Astrocyte of the hippocampus (primary cell): ENCODE measurements at places on chromosomes 7 and 10.

GRCh38 chr7:26553128-26553527 lies 261.5 kb downstream of the SNX10 start:
- no peak for DNase-seq

GRCh38 chr7:42735081-42735480 lies 176.8 kb downstream of the C7orf25 start:
- no peak for DNase-seq

DNA sequence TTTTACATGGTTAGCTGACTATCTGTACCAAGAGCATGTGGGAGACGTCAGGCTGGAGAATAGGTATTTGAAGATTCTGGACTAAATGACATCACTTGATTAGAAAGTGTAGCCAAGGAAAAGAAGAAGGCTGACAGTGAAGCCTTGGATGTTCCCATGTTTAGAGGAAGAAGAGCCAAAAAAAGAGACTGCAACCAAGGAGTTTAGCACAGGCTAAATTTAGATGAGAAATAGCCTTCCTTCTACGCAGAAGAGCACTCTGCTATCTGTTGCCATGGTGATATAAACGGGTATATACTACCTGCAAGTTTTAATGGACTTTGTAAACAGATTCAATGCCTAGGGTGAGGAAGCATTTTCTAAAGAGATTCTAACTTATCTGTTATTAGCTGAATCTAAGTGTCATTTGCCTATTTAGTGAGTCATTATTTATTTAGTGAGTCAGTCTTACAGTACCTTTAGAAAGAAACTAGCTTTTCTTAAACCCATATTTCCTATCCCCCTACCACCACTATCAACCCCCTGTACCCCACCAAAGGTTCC lies 69.8 kb downstream of the CDK6 start:
- no peak for DNase-seq

DNA sequence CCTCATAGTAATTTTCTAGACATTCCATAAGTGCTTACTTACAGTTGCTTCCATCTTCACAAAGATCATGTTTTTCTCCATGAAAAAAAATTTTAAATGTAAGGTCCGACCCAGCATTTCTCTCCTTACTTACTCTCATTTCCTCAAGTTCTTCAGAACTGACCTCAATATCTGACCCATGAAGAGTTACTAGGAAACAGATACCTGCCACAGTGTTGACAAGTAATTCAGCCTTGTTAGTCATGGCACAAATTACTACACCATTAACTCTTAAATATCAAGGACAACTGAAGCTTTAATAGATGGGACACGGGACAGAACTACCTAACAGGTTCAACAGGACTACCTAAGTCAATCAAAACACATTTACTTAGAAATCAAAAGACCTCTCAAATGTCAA lies 316.2 kb downstream of the POM121L12 start:
- no peak for DNase-seq

DNA sequence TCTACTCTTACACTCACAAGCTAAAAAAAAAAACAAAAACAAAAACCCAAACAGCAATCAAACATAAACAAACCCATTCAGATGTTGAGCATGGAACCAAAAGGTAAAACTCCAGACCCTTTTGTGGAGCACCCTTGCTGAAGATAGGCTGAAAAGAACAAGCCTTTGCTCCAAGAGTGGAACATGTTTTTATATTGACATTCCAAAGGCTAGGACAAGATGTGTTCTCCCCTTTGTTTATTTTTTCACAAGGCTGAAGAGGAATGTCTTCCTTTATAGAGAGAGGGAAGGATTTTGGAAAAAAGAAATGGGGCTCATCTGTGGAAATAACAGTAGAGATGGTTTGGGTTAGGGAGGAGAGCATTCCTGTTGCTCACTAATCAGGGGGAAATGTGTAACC lies 87.2 kb upstream of the ELMO1 start:
- no peak for DNase-seq

DNA sequence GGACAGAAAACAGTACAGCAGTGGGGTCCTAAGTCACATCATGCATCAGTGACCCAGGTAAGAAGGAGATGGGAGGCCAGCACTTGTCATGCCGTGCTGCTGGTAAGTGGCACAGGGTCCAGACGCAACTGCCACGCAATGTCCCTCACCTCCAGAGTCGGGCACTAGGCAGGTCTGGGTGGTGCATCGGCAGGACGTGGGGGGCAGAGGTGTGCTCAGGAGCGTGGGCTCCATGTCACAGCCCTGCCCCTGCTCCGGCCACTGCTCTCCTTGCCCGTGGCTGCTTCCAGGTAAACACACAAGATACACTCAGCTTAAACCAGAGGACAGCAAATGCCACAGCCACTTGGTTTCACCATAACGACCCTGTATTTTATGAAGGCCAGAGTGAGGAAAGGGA lies 47.3 kb downstream of the COBL start:
- no peak for DNase-seq

GRCh38 chr10:89206402-89207180 lies 526 bp downstream of the CH25H start:
- DNase-seq = peak; percentile 51

DNA sequence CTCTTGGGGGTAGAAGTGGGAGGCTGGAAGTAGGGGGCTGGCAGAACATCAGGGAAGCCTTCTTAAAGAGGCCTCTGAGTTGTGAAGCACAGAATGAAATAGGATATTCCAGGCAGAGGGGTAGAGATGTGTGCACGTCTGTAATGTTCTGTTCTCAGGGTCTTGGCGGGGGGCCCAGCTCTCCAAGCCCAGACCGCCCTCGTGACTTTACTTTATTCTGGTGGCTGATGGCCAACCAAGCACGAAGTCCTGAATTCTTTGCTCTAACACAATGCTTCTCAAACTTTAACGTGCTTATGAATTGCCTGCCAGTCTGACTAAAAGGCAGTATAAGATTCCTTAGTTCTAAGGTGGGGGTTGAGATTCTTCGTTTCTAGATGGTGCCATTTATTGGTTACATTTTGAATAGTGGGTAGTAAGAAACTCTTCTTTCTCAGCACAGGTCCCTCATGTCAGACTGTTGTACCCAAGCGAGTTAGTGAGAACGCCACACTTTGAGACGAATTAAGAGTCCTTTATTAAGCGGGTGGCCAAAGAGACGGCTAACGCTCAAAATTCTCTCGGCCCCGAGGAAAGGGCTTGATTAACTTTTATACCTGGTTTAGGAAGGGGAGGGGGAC lies 8.2 kb downstream of the PRXL2A start:
- peak; percentile 82 for DNase-seq

- DNase-seq = peak; percentile 83
Measured at GRCh38 chr10:7915923-7916536, 97.7 kb downstream of the TAF3 start.

GRCh38 chr10:123421461-123421860 lies 244.7 kb upstream of the GPR26 start:
- no peak for DNase-seq

DNA sequence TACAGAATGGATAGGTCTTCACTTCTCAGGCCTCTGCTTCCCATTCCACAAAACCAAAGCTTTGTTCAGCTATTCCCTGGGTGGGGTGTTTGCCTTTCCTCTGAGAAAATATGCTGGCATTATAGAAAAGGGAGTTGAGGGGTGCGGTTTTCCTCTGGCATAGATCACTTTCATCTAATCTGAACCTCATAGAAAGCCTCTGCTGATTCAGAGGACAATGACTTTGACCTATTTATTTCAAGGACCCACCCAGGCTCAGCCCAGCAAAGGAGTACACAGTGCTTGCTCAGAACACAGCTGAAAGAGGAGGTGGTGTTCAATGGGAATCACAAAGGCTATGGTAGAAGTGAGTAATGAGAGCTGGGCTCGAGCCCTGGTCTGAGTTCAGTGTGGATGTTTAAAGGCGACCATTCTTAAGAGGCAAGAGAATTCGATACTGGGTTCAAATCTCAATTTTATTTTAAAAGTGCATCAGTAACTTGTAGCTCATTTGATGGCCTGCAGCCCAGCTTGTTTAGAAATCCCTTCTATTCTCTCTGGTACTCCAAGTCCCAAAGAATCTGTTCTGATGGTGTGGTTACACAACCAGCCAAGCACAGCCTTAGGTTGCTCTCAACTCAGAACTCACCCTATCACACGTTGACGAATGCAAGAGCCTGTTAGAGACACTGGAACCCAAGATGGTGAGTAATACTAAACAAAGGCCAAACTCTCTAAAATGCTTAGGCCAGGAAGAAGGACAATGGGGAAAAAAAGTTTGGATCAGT lies 1012.8 kb downstream of the LRMDA start:
- DNase-seq = no peak

DNA sequence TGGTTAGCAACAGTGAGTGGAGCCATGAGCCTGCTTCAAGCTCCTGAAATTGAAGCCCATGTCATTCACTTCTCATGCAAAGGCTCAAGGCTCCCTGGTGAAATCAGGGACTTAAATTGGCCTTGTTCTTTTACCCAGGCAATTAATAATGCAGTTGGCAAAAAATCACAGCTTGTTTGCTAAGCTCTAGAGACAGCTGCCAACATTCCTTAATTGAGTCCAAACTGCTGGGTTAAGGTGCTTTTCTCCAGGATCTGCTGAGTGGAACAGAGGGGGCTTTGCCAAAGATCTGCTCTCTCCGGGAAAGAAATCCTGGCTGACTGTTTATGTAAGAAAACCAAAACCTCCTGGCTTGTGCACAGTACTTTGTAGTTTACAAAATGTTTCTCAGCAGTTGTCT lies 257.6 kb upstream of the GHITM start:
- DNase-seq = peak; percentile 88

DNA sequence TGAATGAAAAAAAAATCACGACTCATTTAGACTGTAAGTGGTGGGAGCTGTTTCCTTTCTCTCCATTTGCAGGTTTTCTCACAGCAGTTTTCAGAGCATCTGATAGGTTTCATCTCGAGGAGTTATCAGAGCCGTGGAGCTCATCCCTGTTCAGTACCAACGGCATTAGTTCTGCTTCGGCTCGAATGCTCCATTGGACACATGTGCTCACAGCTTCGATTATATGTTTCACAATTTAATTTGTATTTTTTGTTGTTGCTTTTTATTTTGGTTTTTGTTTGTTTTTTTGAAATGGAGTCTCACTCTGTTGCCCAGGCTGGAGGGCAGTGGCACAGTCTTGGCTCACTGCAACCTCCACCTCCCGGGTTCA lies 1.5 kb downstream of the SLC18A2 start:
- DNase-seq = no peak

GRCh38 chr7:70498232-70498992 lies 633.5 kb upstream of the GALNT17 start:
- peak; percentile 71 for DNase-seq

DNA sequence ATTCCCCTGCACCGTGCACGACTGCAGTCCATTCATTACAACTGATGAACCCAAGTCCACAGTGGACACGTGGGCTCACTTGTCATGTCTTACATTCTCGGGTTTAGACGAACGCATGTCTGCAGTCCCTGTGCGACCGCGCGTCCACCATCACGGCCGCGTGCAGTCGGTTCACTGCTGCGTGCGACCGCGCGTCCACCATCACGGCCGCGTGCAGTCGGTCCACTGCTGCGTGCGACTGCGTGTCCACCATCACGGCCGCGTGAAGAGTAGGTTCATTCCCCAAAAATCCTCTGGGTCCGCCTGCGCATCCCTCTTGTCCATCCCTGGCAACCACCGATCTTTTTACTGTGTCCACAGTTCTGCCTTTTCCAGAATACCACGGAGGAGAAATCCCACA lies 100.5 kb downstream of the MAD1L1 start:
- DNase-seq = no peak

DNA sequence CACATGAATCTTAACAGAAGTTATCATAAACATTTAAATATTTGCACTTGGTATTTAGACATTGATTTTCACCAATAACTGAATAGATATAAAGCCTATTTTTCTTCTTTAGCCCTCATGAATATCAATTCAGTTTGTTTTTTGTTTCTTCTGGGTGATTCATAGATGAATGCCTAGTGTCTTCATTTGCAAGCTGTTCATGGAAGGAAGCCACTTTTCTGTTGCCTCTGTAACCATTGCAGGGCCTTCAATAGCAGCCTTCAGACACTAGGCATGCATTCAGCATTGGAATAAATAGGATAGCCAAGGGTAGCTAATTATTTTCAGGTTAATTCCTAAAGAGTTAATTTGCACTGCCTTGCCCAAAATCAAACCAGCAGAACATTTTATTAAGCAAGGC lies 375.3 kb downstream of the DPP6 start:
- no peak for DNase-seq

- peak; percentile 66 for DNase-seq
Measured at GRCh38 chr10:36492590-36493515, 632.5 kb upstream of the ANKRD30A start.

DNA sequence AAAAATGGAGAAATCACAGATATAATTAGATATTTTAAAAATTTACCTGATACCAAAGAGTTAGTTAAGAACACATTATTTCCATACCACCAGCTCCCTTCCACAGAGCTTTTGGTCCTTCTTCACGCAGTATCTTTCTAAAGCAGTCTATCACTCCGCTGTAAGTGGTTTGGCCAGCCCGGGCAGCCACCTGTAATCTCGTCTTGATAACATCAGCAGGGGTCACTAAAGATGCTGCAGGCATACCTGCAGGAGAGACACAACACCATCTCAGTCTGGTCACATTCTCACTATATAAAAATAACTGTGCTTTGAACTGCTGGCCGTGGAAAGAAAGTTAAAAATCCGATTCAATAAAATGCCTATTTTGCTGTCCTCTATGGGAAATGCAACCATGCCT lies 200.1 kb downstream of the SLC25A13 start:
- DNase-seq = no peak

GRCh38 chr10:48258105-48258504 lies 16.4 kb downstream of the FRMPD2 start:
- DNase-seq = no peak

- peak; percentile 74 for DNase-seq
Measured at GRCh38 chr10:122786269-122786668, 59.4 kb downstream of the CUZD1 start.

DNA sequence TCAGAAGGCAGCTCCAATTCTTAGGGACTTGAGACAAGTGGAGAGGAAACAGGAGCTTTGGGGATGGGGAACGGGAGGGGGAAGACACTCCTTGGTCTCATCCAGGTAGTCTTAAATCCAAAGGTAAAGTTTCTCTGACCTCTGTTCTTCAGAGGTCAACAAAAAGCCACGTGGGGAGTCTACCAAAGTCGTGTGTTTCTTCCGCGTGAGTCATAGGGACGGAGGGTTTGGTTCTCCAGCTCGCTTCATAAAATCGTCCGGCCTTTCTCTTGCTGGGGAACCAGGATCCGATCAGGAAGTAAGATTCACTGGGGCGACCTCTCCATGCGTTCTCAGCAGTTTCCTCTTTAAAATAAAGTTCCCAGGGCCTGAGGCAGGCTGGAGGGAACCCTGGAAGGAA lies 275.7 kb downstream of the TCERG1L start:
- no peak for DNase-seq
